ENCODE measurements at places on chromosomes 5 and 9.
A peak's percentile ranks its signal among the peaks of the same experiment; 100 is the strongest.

- DNase-seq = no peak
Observed at GRCh38 chr5:155624597-155625241, 611.2 kb downstream of the KIF4B start.

- no peak for DNase-seq
Observed at GRCh38 chr9:100426530-100427365, at the start of gene MSANTD3. Gene MSANTD3 (plus strand): TSS chr9:100427143. CDS start chr9:100441939, 14,796 bp downstream.

DNA sequence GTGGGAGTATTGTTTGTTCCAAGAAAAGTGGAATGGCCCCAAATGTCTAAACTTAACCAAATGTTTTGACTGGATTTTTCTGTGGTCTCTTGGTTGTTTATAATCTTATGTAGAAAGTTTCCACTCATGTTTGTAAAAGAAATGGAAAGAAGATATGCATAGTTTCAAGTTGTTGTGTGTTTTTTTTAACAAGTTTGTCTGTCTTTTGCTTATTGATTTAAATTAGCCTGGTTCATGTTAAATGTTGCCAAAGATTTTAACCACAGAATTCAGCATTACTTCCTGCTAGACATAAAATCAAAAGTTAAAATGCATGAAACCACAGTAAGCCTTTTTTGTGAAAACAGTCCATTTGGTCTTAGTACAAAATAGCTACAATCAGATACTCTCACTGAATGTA, 14.0 kb downstream of the PPWD1 start:
- no peak for DNase-seq

DNA sequence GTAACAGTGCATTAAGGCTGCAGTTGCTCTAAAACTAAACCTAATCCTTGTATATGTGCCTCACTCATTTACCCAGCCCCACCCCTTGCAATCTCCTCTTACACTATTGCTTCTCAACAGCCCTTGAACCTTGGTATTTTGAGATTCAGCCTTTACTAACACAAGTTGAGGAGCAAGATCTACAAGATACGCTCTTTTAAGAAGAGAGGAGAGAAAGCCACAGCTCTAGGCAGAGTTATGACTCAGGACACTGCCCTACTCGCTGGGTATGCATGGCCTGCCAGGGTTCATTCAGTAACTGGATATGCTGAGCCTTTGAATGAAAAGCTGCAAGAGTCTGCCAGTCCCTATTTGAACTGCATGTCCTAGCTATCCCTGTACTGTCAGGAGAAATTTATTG, 219.5 kb downstream of the PCSK5 start:
- DNase-seq = no peak

GRCh38 chr5:163451489-163451888, 8.4 kb downstream of the NUDCD2 start:
- DNase-seq = no peak

DNA sequence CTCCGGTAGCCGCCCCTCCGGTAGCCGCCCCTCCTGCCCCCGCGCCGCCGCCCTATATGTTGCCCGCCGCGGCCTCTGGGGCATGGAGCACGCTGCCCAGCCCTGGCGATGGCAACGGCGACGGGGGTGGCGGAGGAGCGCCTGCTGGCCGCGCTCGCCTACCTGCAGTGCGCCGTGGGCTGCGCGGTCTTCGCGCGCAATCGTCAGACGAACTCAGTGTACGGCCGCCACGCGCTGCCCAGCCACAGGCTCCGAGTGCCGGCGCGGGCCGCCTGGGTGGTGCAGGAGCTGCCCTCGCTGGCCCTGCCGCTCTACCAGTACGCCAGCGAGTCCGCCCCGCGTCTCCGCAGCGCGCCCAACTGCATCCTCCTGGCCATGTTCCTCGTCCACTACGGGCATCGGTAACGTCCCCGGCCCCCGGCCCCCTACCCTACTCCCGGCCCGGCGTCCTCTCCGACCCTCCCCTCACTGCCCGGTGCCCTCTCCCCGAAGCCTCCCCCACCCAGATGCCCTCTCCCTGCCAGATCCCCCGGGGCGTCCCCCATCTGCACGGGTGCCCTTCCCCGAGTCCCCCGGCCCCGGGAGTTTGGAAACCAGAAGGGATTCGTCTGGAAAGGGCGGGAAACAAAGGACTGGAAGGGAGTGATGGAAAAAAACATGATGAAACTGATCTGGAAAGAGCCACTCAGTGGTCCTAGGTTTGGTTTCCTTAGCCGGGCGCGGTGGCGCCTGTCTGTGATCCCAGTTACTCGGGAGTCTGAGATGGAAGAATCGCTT, 417 bp downstream of the SRD5A1 start:
- peak; percentile 6 for DNase-seq

- no peak for DNase-seq
Observed at GRCh38 chr5:67209141-67209771, 12.7 kb upstream of the CD180 start.

- DNase-seq = no peak
Observed at GRCh38 chr9:93958819-93959682, 3.9 kb upstream of the BARX1 start.

- no peak for DNase-seq
Observed at GRCh38 chr5:37830348-37830747, 9.5 kb downstream of the GDNF start.

GRCh38 chr5:134732819-134733218, 5.5 kb upstream of the CAMLG start:
- DNase-seq = no peak

DNA sequence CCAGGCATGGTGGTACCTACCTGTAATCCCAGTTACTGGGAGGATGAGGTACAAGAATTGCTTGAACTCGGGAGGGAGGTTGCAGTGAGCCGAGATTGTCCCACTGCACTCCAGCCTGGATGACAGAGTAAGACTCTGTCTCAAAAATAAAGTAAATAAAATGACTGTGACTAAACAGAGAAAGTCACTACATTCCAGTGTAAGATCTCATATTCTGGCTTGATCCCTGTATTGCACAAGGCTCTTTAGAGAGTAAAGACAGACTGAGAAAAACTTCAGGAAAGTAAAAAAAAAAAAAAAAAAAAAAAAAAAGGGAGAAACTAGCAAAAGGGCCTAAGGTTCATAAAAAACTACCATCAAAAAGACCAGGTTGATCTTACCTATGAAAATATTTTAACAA, 106.6 kb upstream of the PJA2 start:
- DNase-seq = no peak

DNA sequence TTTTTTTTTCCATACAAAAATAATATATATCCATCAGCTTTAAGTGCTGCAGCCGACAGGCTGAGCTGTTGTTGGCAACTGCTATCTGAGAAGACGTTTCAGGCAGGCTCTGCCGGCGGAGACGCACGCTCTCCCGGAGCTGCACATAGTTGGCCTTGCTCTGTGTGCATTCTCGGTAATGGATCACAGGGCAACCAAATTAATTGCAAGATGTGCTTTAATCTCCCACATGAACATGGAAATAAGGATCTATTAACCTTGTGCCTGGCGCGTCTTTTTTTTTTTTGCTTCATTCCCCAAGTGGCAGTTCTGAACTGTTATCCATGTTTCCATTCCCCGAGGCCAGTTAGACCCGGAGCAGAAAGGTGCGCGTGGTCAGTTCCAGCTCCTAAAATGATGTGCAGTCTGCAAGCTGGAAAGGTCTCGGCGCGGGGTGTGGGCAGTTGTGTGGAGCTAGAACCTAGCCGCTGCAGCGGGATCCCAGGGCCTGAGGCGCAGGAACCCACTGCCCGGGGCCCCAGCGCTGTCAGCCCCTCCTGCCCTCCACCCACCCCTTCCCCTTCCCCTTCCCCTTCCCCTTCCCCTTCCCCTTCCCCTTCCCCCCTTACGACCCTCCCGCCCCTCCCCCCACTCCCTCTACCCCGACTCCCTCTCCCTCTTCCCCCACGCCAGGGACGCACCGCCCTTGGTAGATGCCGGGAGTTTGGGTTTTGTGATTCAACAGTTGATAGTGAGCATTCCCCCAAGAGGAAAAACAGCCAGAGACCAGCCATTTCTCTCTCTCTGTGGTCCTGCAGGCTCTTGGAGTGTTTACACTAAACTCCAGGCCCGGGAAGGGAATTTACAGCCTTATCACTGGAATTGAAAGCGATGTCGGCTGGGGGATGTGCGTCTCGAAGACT, 137.8 kb downstream of the CEP120 start:
- DNase-seq = no peak

DNA sequence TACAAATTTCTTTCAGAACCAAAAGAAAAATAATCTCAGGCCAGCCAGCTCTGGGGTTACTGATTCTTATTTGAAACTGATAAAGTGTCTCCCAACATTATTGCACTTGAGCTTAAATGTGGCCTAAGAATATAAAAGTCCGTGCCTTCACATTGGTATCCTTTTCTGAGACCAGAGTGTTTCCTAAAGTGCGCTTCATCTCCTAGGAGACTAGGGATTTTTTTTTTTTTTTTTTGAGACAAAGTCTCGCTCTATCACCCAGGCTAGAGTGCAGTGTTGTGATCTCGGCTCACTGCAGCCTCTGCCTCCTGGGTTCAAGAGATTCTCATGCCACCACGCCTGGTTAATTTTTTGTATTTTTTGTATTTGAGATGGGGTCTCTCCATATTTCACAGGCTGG, 23.6 kb upstream of the KCNIP1 start:
- DNase-seq = no peak

DNA sequence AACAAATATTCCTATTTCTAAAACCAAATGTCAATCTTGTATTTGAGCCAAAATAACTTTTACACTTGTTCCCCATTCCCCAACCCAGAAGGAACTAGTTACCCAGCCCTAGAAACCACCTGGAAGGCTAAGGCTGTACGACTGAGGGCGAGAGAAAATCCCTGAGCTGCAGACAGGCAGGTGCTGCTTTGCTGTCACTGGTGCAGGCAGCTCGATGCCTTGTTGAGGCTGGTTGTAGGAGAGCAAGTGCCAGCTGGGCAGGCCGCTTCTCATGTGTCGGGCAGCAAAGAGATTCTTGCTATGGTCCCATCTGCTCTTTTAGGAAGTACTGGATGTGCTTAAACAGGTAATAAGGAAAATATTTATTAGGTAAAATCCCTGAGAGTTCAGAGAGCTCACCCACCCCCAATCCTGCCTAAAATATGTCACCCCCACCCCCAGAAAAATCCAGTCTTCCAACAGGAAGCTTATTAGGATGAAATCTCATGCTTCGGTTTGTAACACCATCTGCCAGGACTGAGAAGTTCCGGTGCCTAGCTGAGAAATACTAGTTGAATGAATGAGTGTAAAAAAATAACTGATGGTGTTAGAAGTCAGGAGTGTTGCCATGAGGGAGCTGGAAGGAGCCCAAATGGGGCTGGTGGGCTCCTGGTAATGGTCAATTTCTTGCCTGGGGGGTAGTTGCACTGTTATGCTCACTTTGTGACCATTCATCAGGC, 91.1 kb upstream of the DMRT1 start:
- DNase-seq = no peak

- DNase-seq = no peak
Observed at GRCh38 chr9:116064970-116065369, 88.6 kb upstream of the PAPPA start.

GRCh38 chr5:54226215-54226614, 84.2 kb downstream of the ARL15 start:
- no peak for DNase-seq

DNA sequence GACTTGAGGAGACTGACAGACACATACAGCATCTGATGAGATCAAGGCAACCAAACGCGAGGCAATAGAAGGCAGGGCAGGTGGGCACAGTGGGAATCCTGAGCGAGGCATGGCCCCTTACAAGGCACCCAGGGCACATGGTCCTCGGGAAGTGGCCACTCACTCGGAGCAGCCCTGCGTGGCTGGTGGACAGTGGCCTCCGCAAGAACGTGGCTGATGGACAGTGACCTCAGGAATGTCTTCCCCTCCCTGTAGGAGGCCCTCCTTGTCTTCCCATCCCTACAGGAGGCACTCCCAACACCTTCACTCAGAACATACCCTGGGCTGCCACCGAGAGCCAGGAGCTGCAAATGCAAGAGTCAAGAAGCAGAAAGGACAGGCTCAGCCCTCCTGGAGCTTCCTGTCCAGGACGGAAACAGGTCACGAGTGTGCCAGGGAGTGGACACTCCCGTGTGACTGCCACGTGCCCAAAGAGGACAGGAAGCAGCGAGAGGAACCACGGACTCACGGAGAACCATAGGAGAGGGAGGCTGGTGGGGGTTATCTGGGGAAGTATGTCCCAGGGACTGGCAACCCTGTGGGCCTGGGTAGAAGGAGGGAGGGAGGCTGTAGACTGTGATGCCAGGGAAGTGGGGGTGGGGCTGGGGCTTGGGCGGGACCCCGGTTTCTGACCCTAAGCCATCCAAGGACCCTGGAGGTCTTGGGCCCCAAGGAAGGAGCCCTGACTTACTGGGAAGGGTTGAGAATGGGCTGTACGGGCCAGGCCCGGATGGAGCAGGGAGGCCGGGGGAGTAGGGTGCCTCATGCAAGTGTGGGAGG, 321.9 kb upstream of the IRX4 start:
- no peak for DNase-seq

DNA sequence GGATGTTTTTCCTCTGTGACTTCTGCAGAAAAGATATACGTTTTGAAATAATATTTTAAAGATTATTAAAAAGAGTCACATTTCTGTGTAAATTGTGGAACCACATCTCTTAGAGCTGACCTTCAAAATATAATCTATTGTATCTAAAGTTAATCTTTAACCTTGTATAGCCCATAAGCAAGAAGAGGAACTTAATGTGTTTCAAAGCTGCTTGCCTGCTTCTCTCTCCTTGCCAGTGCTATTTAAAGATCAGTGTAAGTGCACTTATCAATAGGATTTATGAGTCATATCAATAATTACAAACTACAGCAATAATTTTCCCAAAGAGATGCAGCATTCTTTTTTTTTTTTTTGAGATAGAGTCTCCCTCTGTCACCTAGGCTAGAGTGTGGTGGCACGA, 29.4 kb upstream of the GDA start:
- DNase-seq = no peak

DNA sequence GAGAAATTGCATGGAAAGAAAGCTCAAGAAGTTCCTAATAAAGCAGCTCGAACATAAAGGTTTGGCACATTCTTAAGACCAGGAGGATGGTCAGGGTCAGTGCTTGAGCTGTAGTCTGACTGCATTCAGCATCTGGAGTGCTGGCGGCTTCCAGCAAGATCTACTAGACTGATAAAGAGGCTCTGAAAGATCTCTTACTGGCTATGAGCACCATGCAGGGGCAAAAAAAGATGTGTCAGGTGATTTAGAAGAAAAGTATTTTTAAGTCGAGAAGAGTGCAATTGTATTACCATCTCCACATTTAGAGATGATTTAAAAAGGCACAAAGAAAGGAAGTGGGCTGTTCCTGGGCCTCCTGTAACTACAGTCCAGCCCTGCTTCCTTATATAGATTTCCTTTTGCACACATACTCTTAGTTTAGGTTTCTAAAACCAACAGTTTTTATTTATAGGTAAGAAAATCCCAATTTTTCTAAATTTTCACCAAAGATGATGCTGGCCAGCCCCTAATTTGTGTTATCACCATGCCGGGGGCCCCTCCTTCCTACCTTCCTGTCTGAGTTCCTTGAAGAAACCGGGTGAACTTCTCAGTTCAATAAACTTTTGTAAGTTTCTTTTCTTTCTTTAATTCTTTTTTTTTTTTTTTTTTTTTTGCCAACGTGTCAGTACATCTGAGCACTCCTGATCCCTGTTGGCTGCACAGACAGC, 65.9 kb upstream of the PLPP1 start:
- DNase-seq = no peak

GRCh38 chr5:143362664-143363227, 40.7 kb downstream of the NR3C1 start:
- no peak for DNase-seq

GRCh38 chr9:38057416-38058195, 11.4 kb downstream of the SHB start:
- no peak for DNase-seq
